Stimulated activated CD8-positive, alpha-beta memory T cell treated with anti-CD3 and anti-CD28 coated beads, Interleukin-12 subunit alpha, Interleukin-12 subunit beta, amount 100 ng/mL, for 4 hours (primary cell): ENCODE measurements at places on chromosomes 4 and X.

- no peak for DNase-seq
Observed at GRCh38 chrX:153685751-153686696, 1.7 kb upstream of the SLC6A8 start.

- no peak for DNase-seq
Observed at GRCh38 chr4:61545902-61546480, 345.9 kb downstream of the ADGRL3 start.

- no peak for DNase-seq
Observed at GRCh38 chr4:79027656-79028055, 88.4 kb upstream of the PAQR3 start.

DNA sequence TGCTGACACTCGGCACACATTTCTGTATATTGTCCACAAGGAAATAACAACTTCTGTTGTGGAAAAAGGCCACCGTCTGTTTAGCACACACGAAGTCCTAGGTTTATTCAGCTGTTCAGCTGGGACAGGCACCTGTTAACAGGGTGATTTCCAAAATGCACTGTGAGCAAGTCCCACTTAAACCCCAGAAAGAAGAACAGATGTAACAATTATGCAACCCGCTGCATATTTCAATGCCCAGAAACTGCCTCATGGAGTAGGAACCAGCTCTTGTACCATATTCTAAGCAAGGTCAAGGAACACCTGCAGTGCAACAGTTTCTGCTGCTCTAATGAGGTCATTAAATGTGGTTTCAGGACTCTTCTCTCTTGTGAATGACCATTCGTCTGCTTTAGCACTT is 77.1 kb downstream of the GEMIN8 start:
- DNase-seq: no peak

DNA sequence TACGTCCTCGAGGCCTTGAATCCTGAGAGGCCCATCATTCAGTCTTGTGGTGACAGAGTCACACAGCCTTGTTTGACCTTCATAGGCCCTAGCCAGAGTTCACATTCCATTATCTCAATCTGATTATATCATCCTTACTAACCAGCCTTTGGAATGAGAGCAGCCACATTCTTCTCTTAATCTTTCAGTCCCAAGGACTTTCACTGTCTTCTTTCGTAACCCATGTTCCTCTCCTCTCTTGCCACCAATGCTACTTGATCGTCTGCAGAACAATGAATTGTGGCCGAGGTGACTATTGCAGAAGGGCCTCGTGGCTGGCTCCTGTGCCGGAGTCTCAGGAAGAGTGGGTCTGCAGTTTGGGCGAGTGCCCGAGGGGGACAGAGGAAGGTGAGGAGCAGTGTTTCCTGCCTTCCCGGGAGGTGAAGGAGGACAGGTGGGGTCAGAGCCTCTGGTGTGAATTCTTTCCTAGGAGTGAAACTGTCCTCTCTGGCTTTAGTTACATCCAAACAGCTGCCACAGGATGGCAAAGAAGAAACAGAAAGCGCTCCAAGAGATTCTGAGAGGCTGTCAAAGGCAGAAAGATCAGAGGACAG is 94.6 kb downstream of the LIMCH1 start:
- DNase-seq: no peak

DNA sequence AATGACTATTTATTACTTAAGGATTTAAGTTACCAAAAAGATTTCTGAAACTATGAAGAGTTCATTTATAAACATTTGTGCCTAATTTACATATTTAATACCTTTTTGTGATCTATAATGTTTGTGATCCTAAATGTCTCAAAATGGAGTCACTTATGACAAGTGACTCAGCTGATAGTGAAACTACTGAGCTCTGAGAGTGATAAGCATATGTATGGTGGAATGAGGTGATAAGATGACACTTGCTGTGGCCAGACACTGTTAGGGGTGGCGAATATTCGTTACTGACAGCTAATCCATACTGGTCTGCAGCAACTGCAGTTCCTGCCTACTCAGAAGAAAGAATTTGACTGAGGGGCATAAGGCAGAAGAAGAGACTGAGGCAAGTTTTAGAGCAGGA is 5.5 kb upstream of the NXF3 start:
- DNase-seq: no peak

DNA sequence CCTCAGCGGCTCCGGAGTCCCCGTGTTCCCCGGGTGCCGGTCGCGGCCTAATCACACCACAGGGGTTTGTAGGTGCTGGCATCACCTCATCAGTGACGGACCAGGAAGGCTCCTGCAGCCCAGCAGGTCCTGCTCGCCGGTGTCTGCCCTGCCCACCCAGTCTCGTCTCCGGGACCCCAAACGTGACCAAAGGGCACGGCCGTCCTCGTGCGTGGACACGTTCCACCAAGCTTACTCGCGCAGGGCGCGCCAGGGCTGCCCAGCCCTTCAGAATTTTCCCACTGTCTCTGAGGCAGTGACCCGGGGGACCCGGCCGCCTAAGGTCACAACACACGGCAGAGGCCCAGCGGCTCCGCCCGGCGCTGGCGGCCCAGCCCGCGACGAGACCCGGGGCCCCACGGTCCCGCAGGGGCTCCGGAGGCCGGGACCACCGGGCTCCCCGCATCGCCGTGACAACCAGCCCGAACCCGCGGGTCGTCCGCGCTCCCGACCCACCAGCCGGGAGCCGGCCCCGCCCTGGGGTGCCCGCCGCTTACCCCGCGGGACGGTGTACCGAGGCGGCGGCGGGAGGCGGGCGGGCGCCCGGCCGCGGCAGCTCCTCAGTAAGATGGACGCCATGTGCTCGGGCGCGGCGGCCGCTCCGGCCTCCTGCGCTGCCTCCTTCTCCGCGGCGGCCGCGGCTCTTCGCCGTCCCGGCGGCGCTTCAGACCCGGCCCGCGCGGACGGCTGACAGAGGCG is 454 bp downstream of the LETM1 start:
- DNase-seq: no peak

- DNase-seq: peak; percentile 42
Observed at GRCh38 chr4:82798168-82799005, at the start of gene SCD5. Gene SCD5, minus strand, starts transcription at chr4:82798796. Its CDS starts 259 bp downstream, at chr4:82798537.

DNA sequence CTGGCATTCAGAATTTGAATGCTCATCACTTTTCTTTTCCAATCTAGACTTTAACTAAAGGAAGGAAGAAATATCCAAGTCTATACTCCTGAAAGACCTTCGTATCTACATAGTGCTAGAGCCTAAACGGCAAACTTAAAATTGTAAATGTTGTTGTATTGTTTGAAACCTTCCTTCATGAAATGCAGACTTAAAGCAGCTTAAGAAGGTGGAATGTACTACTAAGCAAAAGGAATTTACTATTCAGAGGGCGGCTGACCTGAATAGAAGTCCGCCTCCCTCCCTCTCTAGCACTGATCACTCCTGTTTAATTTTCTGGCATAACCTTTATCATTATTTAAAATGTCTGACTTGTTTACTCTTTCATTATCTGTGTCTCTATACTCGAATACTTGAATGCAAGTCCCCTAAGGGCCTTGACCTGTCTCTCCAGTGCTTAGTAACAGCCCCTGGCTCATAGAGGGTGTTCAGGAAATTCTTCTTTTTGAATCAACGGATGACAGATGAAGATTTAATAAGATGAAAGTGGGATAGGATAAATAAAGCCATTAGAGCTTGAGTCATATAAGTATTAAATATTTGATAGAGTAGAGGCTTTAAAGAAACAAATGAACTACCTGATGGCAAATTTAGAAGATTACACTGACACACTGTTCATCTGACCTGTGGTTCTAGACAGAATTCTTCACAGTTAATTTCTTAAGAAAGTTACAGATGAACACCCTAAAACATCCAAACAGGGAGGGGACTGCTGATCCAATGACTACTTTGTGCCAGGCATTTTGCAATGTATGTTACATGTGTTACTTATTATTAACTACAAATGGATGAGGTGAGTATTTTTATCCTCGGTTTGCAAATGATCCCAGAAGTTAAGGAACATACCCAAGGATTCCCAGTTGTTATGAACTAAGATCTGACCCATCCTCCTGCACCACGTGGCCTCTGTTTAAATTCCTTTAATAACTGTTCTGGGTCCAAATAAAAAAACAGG is 20.2 kb upstream of the RBPJ start:
- DNase-seq: no peak

DNA sequence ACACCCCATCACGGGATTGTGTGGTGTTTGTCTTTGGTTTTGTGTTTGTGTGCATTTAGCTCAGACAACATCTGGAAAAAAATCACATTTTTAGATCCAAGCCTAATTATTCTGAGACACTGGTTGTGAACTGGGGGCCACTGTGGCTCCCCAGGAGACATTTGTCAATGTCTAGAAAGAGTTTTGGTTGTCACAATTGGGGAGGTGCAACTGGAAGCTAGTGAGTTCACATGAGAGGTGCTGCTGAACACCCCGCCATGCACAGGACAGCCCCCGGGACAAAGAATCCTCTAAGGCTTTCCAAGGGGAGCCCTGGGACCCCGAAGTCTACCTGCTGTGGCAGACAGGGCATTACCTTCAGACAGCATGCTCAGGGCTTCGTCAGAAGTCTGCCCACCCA is 26.5 kb downstream of the GPR143 start:
- DNase-seq: no peak

DNA sequence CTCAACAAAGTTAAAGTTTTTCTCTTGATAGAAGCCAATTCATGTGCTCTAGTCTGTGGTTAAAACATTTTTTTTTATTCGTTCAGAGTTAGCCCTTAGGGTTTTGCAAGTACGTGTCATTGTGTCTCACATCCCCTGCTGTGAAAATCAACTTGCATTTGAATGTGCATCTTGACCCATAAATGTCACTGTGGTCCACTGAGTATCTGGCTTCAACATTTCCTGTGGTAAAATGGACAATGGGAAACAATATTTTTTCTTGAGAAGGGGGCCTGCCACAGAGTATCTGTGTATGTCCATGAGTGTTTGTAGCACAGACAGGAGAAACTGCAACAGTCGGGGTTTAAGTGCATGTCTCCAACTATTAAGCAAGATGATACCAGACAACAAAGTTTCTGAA is 554.8 kb upstream of the TENM3 start:
- no peak for DNase-seq

DNA sequence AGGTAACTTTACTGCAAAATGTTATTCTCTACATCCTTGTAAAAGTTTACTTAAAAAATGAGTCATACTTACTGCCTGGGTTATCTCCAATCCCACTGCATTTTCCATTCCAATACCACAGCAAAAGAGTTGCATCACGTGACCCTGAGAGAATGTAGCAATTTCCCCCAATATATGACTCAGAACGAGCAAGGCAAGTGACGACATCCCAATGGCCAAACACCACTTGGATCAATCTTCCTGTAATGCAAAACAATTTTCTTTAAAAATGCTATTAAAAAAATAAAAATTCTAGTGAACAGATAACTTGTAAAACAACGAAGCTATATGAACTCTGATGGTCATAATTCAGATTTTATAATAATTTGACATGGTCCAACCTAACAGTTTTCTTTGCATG is 224.3 kb downstream of the DCLK2 start:
- no peak for DNase-seq

GRCh38 chr4:128525387-128525786 is 237.8 kb upstream of the PGRMC2 start:
- no peak for DNase-seq

- no peak for DNase-seq
Observed at GRCh38 chrX:153400146-153401132, 711 bp downstream of the PNMA6E start.

DNA sequence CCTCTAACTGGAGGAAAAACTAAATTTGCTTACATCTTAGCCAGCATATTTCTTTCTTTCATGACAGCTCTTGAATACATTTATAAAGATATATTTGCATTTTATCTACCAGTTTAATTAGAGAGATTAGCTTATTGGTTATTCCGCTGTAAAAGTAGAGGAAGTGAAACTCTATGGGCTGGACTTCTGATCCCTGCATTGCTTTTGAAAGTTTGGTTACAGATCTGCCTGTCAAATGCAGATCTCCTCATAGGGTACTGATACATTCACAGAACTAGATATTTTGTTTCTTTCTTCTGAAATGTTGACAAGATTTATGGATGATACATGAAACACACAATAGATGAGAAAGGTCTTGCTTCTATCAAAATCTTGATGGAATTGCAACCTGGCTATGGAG is 581.4 kb upstream of the AADAT start:
- no peak for DNase-seq

DNA sequence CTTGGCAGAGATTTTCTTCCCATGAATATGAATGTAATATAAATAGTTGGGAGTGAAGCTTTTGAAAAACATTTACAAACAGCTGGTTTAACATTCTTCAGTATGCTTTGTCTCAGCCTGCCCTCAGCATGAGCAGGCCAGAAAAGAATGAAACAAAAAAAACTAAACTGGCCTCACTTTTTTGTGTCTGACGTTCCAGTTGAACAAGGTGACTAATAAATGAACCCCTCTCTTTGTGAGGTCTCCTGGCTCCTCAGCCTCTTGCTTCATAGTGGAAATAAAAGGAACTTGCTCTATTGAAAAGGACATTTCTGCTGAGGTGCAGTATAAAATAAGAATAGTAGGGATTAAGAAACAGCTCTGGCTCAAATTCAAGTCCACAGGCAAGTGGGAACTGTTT is 9.4 kb downstream of the CHST7 start:
- DNase-seq: no peak

GRCh38 chr4:114593526-114593925 is 5.1 kb upstream of the UGT8 start:
- DNase-seq: no peak
